ENCODE measurements at places on chromosomes 4 and X.
A peak's percentile ranks its signal among the peaks of the same experiment; 100 is the strongest.

GRCh38 chrX:39957816-39958566 is 139.8 kb downstream of the BCOR start:
- no peak for DNase-seq

DNA sequence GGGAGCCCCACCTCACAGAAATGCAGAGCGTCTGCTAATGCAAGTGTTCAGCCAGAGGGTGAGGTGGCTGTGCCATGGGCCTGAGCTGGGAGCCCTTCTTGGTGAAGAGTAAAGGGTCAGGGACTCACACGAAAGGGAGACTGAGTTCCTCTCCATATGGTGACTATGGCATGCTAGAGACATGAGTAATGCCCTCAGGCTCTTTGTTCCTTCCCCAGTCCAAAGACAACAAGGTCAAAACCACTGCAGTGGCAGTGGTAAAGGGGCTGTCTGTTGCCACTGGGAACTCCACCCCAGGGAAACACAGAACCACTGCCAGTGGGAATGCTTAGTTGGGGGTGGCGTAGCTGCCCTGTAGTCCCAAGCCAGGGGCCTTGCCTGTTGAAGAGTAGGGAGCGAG is 22.4 kb downstream of the RAB40AL start:
- DNase-seq, result no peak

DNA sequence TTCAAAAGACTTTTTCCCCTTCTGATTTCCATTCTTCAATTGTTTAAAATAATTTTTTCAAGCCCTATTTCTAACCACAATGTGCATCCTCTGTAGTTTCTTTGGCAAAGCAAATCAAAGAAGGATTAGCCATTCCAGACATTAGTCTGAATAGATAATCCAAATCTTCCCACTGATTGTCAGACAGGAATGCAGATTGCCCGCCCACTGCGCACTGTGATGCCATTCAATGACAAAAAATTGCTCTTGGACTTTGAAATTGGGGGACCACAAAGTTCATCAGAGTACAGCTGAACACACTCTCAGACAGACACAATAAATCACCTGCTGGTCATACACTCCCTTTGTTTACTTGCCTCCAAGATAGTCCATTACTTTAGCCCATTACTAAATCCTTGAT is 216.5 kb upstream of the DKK2 start:
- no peak for DNase-seq

DNA sequence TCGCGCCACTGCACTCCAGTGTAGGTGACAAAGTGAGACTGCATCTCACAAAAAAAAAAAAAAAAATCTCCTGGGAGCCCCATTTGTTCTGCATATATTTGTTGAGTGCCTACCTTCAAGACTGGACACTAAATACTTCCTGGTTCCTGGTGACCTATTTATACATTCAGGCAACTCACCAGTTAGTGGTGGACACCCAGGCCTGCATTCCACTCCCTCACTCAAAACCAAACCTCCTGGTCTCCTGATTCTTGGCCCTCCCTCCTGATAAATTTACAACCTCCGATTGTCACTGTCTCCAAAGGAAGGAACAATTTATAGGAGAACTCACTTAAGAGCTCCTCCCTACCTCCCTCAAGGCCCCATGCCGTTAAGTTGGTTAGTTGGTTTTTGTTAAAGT is 3.1 kb downstream of the SYAP1 start:
- no peak for DNase-seq

- no peak for DNase-seq
Observed at GRCh38 chrX:2387614-2388239, 113.0 kb downstream of the DHRSX start.

GRCh38 chrX:85561231-85561630 is 181.8 kb upstream of the POF1B start:
- DNase-seq, result no peak

DNA sequence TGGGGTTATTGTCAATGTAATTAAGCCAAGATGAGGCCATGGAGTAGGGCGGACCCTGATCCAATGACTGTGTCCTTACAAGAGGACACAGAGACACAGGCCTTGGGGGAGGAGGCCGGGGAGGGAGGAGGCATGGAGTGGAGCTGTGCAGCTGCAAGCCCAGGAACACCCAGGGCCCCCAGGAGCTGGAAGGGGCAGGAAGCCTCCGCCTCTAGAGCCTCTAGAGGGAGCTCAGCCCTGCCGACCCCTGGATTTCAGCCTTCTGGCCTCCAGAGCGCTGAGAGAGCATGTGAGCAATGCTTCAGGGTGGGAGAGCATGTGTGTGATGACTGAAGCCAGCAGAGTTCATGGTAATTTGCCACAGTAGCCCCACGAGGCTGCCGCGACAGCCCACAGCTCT is 234.6 kb downstream of the AFAP1 start:
- DNase-seq, result peak; percentile 8

DNA sequence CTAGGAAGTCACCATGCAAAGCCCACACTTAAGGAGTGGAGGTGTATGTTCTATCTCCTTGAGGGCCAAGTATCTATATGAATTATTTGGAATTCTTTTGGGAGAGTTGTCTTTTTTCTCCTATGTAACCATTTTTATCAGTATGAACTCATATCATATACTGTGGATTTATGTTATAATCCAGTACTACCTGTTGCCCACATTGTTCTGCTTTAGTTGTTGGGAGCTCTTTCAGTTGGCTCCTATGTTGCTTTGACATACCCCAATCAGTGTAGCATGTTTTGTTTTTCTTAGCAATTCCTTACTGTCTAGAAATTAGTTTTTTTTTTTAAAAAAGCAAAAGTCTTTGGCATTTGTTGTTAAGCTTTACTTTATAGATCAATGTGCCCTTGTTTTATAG is 13.0 kb downstream of the UCHL1 start:
- DNase-seq, result no peak

DNA sequence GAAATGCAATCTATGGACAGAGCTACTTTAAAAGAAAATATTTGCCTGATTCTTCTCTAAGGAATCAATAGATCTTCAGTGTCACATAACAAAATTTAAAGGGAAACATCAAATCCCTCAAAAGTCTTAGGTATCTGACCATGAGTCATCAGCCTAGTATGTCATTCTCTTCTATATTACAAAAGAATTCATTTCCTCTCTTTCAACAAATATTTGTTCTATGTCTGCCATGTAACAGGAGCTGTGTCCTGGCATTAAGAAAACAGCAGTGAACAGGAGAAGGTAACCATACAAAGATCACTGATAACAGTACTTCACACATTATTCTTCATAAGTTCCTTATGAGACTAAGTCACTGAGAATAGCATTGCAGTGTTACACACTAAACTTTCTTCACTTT is 243.6 kb upstream of the DKK2 start:
- no peak for DNase-seq

DNA sequence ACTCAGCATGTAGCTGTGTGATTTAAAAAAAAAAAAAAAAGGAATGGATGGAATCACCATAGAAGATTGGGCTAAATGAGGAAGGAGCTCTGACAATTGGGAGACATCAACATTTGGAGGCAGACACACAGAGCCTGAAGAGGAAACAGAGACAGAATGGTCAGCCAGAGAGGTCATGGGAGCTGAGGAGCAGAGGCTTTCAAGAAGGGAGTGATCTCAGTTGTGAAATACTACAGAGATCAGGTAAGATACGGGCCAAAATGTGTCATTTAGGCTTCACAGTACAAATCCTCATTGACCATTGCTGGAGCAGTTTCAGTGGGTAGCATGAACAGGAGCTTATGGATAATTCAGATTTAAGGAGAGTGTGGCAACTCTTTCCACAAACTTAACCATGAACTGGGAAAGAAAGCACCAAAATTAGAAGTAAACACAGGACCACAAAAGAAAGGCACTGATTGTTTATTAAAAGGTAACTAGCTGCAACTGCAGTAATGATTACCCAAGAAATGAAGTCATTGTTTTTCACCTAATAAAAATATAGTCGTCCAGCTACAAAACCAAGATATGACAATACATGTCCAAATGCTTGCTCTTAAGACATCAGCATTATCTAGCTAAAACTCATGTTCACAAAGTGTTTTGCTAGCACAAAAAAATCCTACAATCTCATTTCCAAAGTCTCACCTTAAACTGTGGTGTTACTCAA is 203.2 kb downstream of the DHX15 start:
- DNase-seq, result no peak

GRCh38 chr4:32840461-32841189 is 2120.5 kb downstream of the PCDH7 start:
- DNase-seq, result no peak

DNA sequence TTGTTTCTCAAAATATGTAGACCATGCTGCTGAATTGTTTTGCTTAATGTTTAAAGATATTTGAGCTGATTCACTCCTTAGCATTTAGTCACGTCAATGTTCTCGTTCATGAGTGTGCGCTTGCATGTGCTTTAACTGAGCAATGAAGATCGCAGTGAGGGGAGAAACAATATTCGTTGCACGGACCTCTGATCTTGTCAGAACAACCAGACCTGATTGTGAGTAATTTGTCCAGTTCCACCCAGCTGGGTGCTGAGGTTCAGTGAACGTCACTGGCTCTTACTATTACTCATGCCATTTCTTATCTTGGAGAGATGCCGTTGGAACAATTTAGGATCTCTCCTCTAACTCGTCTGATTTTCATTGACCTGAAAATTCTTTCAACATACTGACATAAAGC is 15.0 kb upstream of the PRKX start:
- DNase-seq, result no peak

GRCh38 chrX:2829469-2830246 is 928 bp downstream of the GYG2 start:
- no peak for DNase-seq

GRCh38 chrX:40734971-40735324 is 394 bp downstream of the MED14 start:
- peak; percentile 53 for DNase-seq

GRCh38 chrX:31302573-31303075 is 230.8 kb upstream of the FTHL17 start:
- DNase-seq, result no peak

GRCh38 chrX:96621811-96622210 is 62.8 kb upstream of the DIAPH2 start:
- no peak for DNase-seq

- no peak for DNase-seq
Observed at GRCh38 chr4:8391972-8392371, 48.6 kb downstream of the ACOX3 start.

DNA sequence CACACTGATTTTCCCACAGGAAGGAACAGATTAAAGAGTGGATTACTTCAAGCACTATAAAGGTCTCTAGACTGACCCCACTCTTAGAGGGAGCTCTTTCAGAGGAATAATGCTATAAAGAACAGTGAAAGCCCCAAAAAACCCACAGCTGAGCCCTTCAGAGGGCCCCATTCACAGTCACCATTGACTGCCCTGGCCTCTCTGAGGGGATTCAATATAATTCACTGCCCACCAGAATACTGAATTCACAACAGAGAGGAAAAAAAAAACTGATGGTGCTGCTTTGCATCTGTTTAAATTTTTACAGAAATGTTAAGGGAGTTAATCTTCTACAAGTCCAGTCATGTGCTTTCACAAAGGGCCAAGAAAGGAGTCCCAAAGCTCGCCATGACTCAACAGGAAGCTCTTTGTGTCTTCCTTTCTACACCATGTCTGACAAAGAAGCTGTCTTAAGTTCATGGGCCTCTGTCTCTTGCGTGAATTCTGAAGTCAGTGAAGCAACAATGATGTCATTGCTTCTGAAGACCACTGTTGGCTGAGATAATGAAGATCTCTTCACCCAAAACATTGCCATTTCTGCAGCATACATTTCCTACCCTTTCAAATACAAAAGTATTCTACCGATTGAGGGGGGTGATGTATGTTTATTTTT is 174.9 kb downstream of the ADAMTS3 start:
- no peak for DNase-seq

DNA sequence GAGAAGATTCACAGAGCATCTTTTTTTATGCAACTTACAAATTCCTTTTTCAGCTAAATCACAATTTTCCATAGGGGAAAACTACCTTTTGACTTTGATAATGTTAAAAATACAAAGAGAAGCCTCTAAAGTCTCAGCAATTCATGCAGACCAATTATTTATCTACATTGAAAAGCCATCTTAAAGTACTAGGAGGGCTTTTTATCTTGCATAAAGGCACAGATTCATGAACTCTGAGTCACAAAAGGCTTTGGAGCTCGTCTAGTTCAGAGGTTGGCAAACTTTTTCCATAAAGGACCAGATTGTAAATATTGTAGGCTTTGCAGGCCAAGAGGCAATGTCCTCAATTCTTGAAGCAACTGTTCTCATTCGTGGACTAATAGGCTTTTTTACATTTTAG is 210.4 kb upstream of the HDX start:
- no peak for DNase-seq

DNA sequence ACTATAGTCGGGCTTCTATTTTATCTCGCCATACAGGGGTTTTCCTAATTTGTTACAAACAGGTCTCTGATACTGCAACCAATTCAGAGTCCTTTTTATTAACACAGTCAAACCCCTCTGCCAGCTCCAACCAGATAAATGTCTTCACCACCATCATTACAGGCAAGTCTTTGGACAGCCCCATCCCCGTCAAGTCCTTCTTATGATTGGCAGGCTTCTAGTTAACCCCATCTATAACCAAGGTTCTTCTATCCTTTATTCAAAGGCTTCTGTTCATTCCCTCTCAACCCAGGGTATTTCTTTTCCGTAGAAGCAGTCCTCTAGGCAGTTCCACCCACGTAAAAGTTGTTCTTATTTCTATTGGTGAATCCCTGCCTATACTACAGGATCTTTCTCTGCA is 29.9 kb upstream of the FOXR2 start:
- no peak for DNase-seq

DNA sequence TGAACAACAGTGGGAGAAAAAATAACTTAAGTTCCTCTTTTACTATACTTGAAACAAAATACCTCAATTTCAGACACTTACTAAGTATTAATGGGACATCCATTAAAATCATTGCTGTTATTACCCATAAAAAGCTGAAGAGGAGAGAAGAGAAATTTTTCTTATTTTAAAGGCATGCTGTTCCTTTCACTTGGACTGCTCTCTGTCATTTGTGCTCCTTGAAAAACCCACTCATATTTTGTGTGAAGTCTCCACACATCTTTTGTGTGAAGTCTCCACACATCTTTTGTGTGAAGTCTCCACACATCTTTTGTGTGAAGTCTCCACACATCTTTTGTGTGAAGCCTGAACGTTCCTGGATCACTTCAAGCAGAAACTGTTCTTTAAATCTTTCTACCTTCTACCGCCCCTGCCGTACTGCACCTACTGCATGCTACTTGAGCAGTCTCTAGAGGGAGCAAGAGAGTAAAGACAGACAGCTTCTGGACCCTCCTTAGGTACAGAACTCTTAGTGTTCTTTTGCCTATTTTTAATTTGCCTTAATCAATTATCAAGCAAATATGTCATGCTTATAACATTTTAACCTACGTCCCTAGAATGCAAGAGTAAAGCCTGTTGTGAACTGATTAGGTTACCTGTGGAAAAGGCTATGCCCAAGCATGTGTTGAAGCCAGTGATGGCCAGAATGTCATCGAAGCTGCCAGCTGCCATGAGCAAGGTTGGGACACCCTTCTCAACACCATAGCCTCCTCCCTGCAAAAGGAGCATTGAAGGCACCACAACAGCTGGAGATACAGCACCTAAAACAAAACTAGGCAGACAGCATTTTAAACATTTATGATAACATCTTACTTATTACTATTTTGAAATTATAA is 27.1 kb upstream of the SLC9B1 start:
- DNase-seq, result peak; percentile 81

Measured in hematopoietic multipotent progenitor cell treated with erythropoietin and hydrocortisone succinate and interleukin-3 and kit ligand, for 4 days (in vitro differentiated cells).